ENCODE measurements at places on chromosomes 1 and 21.

DNA sequence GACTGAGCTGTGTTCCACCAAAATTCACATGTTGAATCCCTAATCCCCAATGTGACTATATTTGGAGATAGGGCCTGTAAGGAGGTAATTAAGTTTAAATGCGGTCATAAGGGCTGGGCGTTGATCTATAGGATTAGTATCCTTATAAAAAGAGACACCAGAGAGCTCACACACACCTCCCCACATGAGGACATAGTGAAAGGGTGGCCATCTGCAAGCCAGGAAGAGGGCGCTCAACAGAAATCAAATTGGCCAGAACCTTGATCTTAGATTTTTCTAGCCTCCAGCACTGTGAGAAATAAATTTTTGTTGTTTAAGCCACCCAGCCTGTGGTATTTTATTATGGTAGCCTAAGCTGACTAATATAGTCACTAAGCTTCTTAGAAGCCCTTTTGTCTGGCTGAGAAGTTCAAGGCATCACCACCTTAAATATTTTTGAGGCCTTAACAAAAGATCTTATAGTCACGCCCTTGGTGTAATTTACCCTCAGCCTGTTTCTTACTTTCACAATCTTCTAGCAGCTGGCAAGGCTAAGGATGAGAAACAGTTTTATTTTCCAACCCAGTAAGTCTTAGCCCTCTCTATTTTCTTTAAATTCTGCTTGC, 28.8 kb downstream of the GORAB start:
- no peak for DNase-seq

- no peak for DNase-seq
These were observed 77.6 kb downstream of the EPHB2 start for GRCh38 chr1:22788254-22788661.

DNA sequence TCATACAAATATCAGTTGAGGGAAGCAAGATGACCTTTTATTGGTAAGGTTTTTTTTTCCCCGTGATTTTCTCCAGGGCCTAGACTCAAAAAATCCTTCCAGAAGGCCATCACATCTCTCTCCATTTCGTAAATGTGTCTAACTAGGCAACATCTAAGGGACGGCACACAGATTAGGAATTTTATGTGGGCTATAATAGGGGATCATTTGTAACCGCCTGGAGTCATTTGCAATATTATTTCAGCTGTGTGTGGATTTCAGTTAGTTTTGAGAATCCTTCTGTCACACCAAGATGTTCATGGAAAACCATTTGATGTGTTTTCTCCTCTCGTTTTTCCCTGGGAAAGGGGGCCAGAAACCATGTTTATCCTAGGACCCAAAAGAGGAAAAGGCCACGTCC, 63.1 kb downstream of the ATP5PO start:
- no peak for DNase-seq

DNA sequence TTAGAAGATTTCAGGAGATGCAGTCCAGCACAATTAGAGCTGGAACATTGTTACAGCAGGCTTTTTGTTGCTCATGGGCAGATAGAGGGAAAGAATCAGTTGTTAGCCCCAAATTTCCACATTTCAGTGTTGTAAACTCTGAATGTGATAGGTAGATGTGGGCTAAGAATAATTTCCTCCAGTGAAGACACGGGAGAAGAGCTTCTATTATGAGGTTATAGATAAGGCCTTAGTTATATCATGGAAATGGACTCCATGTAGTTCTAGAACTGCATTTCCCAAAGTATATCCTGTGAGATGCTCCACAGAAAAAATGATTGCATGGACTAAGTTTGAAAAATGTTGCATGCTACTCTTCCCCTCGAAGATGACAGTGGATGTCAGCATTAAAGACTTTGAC, 64.9 kb downstream of the PRKAA2 start:
- DNase-seq, result no peak

DNA sequence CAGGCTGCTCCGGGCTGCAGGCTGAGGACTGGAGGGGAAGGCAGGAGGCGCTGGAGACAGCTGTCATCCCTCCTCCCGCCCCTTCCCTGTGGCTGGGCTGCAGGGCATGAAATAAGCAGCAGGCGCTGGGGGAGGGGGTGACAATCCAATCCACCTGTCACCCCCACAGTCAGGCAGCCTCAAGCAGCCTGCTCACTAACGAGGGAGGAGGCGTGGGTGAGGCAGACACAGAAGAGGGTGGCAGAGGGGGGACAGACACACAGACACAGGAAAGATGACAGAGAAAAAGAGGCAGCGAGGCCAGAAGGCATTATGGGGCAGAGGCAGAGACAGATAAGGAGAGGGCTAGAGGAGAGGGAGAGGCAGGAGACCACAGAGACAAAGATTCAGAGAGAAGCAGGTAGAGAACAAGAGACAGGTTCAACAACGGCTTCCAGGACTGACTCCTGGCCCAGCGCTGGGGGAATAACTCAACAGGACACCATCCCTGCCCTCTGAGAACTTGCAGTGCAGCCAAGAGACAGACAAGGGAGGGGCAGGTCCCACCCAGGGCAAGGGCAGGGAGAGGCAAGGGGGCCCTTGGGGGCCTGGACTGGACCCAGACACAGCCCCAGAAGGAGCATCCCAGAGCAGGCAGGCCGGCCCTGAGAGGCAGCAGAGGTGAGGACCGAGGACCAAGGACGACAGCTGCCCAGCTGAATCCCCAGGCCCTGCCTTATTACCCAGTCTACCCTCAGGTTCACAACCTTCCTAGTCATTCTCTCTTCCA, 11.2 kb downstream of the MEF2D start:
- peak; percentile 72 for DNase-seq
